ENCODE measurements at places on chromosomes 5 and 9.

GRCh38 chr9:12085399-12085798 is 607.8 kb upstream of the TYRP1 start:
- H3K36me3 ChIP-seq, result no peaks in the 10 kb centered on the region
- no peak overlapping the region for H3K27ac ChIP-seq
- no peak for DNase-seq
- H3K27me3 ChIP-seq, result no peaks in the 10 kb centered on the region
- H3K4me3 ChIP-seq, result no peak overlapping the region

DNA sequence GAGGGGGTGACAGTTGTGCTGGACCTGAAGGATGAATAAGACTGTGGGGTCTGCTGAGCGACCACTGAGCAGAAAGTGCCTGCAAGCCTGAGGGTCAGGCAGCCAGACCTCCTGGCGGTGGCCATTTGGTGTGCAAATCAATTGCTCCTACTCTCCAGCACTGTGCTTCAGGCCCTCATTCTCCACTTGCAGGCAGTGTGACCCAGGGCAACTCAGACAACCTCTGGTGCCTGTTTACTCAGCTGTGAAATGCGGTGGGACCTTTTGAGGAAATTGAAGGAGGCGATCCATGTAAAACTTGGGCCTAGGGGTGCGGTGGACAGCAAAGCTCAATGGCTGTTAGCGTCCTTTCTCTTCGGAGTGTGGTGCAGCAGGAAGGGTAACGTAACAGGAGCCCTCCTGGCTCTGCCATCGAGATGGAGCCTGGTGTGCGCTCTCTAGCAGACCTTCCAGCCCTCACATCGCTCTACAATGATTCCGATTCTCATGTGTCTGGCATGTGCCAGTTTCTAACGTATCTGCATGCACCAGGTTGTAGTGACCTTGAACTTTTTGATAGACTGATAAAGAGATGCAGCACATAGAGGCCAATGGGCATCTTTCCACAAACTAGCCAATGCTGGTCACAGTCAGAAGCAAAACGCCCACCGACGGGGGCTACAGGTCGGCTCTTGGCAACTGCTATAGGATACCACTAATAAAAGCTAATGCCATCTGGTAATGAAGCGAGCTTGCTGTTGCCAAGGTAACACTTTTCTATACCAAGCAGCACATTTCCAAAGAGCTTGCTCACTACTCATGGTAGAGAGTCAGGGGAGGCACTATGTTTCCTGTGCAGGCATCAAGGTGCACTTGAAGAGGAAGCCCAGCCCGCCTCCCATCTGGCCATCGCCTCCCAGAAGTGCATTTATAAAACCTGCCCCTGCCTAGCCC is 159.7 kb upstream of the RAPGEF1 start:
- no peak overlapping the region for H3K4me3 ChIP-seq
- H3K4me1 ChIP-seq, result no peaks in the 10 kb centered on the region
- H3K36me3 ChIP-seq, result no peaks in the 10 kb centered on the region
- H3K27me3 ChIP-seq, result no peaks in the 10 kb centered on the region
- no peak for DNase-seq

- no peak for DNase-seq
- no peaks in the 10 kb centered on the region for H3K4me1 ChIP-seq
- H3K4me3 ChIP-seq, result no peak overlapping the region
- H3K27me3 ChIP-seq, result no peaks in the 10 kb centered on the region
Measured at GRCh38 chr5:74021126-74021525, 395.1 kb downstream of the ARHGEF28 start.

DNA sequence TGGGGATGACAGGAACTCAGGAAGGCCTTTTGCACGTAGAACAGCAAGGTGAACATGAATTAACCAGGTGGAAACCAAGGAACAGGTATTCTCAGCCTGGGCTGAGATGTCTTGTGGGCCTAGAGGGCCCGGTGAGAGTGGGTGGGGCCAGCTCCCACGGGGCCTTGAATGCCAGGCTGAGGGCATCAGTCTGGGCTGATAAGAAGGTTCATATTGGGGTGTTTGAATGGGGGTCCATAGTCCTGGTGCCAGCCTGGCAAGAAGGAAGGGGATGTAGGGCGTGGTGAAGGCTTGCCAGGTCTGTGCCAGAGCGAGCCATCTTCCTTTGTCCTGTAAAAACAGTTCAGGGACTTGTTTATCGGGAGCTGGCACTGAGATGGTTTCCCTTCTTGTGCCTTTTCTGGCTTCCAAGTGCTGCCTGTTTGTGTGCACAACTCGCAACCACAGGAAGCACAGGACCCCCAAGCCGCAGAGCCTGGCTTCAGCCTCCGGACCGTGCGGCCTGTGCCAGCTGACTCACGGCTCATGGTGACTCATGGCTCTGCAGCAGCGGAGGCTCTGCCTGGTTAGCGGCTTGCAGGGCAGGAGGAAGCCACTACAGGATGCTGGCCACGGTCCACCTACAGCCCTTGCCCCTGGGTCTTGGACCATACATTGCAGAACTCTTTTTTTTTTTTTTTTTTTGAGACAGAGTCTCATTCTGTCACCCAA is 2.4 kb downstream of the CARD19 start:
- H3K4me1 ChIP-seq, result peaks cover 56% of the 10 kb centered on the region
- H3K4me3 ChIP-seq, result peak overlapping the region; percentile 99
- DNase-seq, result no peak
- H3K36me3 ChIP-seq, result no peaks in the 10 kb centered on the region

DNA sequence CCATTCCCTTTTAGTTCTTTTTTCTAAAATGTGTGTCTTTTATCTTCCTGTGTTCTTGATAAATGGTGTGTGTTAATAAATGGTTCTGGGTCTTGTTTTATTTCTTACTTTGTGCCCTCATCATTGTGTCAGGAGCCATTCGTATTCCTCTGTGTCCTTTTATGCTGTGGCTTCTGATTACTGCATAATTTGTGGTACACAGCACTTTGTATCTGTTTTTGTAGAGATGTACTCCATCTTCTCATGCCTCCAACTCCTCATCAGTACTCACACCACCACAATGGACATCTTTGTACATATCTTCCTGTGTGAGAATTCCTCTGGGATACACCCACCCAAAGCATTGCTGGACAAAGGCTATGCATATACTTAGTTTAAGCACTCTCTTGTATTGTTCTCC is 247.4 kb downstream of the ARHGAP26 start:
- DNase-seq, result no peak
- no peaks in the 10 kb centered on the region for H3K4me1 ChIP-seq
- no peak overlapping the region for H3K27ac ChIP-seq
- no peaks in the 10 kb centered on the region for H3K36me3 ChIP-seq

GRCh38 chr9:12230708-12231107 is 462.5 kb upstream of the TYRP1 start:
- no peak overlapping the region for H3K4me3 ChIP-seq
- no peak overlapping the region for H3K27ac ChIP-seq
- H3K4me1 ChIP-seq, result no peaks in the 10 kb centered on the region
